Activated CD4-positive, CD25-positive, alpha-beta regulatory T cell (primary cell): ENCODE measurements at places on chromosomes 3 and 15.

DNA sequence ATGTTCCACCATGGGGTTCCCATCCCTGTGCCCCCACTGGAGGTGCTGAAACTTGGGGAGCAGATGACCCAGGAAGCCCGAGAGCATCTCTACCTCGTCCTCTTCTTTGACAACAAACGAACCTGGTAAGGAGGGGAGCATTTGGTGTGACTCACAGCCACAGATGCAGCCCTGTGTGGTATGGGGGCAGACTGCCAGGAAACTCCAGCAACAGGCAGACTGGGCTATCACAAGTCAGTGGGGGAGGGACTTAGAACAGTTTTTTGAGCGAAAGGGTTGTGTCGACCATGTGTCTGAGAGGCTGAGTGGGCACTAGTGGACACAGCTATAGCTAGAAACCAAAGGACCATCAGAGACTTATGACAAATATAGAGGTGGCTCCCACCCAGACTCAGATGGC, 3.4 kb upstream of the OGG1 start:
- no peak for DNase-seq

DNA sequence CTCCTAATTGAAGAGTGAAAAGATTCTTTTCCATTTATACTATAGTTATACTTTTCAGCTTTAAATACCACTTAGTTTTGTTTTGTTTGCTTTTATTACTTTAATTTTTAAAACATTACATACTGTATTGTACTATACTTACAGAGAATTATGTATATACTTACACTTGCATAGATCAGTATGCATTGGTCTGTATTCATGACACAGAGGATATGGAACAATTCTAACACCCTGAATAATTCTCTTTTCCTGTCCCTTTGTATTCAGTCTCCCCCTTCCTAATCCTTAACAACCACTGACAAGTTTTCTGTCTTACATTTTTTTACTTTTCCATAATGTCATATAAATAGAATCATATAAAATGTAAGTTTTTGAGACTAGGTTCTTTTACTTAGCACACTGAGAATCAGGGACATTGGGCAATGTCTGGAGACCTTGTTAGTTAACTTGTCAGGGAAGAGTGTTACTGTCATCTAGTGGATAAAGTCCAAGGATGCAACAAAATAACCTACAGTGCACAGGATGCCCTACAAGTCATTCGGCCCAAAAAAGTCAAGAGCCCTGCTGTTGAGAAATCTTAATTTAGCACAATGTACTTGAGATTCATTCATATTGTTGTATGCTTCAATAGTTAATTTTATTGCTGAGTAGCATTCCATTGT, 95.7 kb upstream of the MCTP2 start:
- no peak for DNase-seq

DNA sequence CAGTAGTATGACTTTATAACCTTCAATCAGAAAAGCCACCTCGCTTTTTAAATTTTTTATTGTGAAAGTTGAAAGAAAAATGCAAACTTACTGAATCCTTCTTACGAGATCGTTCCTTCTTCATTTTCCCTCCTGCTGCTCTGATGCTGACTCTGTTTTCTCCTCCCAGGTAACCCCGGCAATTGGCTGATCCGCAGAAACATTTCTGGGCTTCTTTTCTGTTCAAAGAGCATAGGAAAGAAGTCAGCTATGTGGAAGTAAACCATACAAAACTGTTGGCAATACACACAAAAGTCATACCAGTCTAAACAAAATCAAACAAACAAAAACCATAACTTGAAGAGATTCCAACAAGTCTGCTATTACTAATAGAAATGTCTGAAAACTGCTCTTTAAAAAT, 66.0 kb downstream of the SETD2 start:
- DNase-seq, result no peak

DNA sequence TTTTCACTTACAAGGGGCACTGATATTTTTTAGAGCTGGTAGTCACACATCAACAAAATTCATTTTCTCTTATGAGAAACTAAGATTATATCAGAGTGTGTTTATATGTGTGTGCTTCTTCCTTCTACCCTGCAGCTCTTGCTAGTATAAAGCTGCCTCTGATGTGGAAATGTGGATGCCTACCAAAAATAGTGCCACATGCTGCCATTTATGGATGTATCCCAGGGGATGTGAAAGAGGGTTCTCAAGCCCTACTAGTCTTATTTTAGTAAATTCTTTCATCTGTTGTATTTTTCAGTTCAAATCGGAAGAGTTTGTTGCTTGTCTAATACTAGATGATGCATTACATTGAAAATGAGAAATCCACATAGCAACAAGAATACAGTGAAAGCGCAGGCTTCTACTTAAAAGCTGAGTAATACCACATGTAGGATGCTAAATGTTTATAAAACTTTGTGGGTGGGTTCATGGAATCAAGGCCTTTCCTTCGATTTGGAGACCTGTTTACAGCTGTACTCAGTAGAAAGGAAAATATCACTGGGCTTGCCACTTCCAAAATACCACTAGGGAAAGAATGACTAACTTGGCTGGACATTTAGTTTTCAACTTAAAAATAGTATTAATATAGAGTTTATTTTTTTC, 399.2 kb downstream of the EPHA3 start:
- no peak for DNase-seq

GRCh38 chr3:138082085-138082991, 33.1 kb downstream of the DZIP1L start:
- DNase-seq, result no peak
